Pericardium fibroblast (primary cell): ENCODE measurements at places on chromosomes 16 and 17. TPM values are rescaled to one million over a fixed set of nuclear protein-coding genes. Genes with fewer than 3 reads are reported as not detected.

The TBC1D3C gene
- total RNA-seq = 2.6 TPM in 1 of 2 replicates, not detected in the other

The RETREG3 gene
- 38.4 and 42.7 TPM in 2 replicates for total RNA-seq

The TRIM47 gene
- 25.0 and 34.0 TPM in 2 replicates for total RNA-seq

The CACNG3 gene
- not detected in 2 replicates for total RNA-seq

The RPL19 gene
- total RNA-seq = 2,601 and 3,126 TPM in 2 replicates

The CCDC43 gene
- total RNA-seq = 18.0 and 18.7 TPM in 2 replicates

The HSF5 gene
- under 0.01 TPM in 1 of 2 replicates, not detected in the other for total RNA-seq

The PERCC1 gene
- total RNA-seq = not detected in 2 replicates

The CAVIN1 gene
- total RNA-seq = 510 and 922 TPM in 2 replicates

The SNX20 gene
- not detected in 2 replicates for total RNA-seq

The PHF23 gene
- 37.1 and 52.7 TPM in 2 replicates for total RNA-seq

The CCDC200 gene
- total RNA-seq = not detected in 2 replicates

The KDM6B gene
- total RNA-seq = 2.9 and 9.8 TPM in 2 replicates

The CCL5 gene
- not detected in 2 replicates for total RNA-seq

The LPCAT2 gene
- 0.77 and 5.7 TPM in 2 replicates for total RNA-seq

The CCL8 gene
- not detected in 2 replicates for total RNA-seq

The ABCA5 gene
- 6.7 and 9.1 TPM in 2 replicates for total RNA-seq

The RAP1GAP2 gene
- 0.70 and 1.1 TPM in 2 replicates for total RNA-seq

The SHCBP1 gene
- total RNA-seq = 0.82 and 1.8 TPM in 2 replicates

The SPIRE2 gene
- total RNA-seq = 3.2 and 3.5 TPM in 2 replicates

The DNASE1L2 gene
- total RNA-seq = 0.26 TPM in 1 of 2 replicates, not detected in the other

The TBC1D16 gene
- 34.9 and 79.6 TPM in 2 replicates for total RNA-seq

The PCYT2 gene
- total RNA-seq = 61.2 and 85.8 TPM in 2 replicates

The KRTAP4-1 gene
- total RNA-seq = not detected in 2 replicates

The RNF135 gene
- total RNA-seq = 21.5 and 23.6 TPM in 2 replicates

The FA2H gene
- not detected in 2 replicates for total RNA-seq

The FBXO39 gene
- total RNA-seq = 0.94 TPM in 1 of 2 replicates, not detected in the other

The NOTUM gene
- not detected in 2 replicates for total RNA-seq

The ITGB4 gene
- 0.17 and 1.4 TPM in 2 replicates for total RNA-seq

The PTGES3L gene
- 0.12 TPM in 1 of 2 replicates, not detected in the other for total RNA-seq

The CD7 gene
- 0.26 and 4.0 TPM in 2 replicates for total RNA-seq

The ATXN1L gene
- 9.2 and 11.6 TPM in 2 replicates for total RNA-seq

The CCDC78 gene
- total RNA-seq = 0.94 and 2.1 TPM in 2 replicates

The CLEC3A gene
- total RNA-seq = not detected in 2 replicates

The SLC47A2 gene
- total RNA-seq = not detected in 2 replicates

The TMEM92 gene
- 0.09 TPM in 1 of 2 replicates, not detected in the other for total RNA-seq
